GM23338 (cell line): ENCODE measurements at places on chromosomes 11 and 22.
A peak's percentile ranks its signal among the peaks of the same experiment; 100 is the strongest.

GRCh38 chr22:23903328-23903971, 9.3 kb downstream of the MIF start:
- DNase-seq: no peak

- no peak for DNase-seq
Measured at GRCh38 chr22:43238526-43239006, 51.6 kb upstream of the TTLL12 start.

DNA sequence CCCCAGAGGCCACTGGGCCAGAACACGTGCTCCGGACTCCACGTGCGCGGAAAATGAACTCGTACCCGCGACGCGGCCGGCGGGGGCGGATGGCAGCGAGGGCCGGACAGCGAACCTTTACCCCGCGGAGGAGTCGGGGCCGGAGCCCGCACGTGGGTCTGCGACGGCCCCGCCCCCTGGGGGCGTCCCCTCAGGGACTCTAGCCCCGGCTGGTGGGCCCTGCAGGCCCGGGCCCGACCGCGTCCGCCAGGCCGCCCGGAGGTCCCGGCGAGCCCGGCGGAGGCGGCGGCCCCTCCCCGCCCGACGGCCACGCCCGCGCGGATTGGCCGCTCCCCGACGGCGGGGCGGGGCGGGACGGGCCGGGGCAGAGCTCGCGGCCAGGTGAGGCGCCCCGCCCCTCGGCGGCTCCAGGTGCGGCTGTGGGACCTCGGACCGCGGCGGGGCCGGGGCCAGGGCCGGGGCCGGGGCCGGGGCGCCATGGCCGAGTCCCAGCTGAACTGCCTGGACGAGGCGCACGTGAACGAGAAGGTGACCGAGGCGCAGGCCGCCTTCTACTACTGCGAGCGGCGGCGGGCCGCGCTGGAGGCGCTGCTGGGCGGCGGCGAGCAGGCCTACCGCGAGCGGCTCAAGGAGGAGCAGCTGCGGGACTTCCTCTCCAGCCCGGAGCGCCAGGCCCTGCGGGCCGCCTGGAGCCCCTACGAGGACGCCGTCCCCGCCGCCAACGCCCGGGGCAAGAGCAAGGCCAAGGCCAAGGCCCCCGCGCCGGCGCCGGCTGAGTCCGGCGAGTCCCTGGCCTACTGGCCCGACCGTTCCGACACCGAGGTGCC, at the start of gene FAM83F:
FAM83F (plus strand) TSS at position 389 of the 827 bp plus-strand sequence; CDS start at position 478, 89 bp downstream.
- DNase-seq: peak; percentile 84

DNA sequence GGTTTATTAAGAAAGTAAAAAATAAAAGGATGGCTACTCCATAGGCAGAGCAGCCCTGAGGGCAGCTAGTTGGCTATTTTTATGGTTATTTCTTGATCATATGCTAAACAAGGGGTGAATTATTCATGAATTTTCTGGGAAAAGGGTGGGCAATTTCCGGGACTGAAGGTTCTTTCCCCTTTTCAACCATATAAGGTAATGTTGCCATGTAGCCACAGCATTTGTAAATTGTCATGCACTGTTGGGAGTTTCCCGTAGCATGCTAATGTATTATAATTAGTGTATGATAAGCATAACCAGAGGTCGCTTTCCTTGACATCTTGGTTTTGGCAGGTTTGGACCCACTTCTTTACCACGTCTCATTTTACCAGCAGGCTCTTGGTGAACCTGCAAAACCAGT, 610.4 kb upstream of the B3GAT1 start:
- no peak for DNase-seq

DNA sequence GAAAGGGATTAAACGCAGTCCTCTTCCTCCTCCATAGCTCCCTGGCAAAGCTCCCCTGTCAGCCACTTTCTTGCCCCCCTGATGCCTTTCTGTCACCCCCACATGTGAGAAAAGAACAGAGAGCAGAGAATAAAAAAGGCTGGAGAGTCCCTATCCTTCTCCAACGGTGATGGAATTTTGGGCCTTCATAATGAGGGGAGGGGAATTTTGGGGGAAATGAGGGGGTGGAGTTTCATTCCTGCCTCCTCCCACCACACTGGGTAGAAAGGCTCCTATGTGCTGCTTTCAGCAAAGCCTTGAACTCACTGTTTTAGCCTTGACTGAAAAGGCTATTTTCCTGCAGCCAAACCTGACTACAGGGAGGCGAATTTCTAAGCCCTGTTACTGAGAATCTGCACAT, 59.3 kb downstream of the C11orf58 start:
- no peak for DNase-seq

- no peak for DNase-seq
Measured at GRCh38 chr11:96049426-96049825, 125.5 kb upstream of the MTMR2 start.

- no peak for DNase-seq
Measured at GRCh38 chr11:13923716-13924650, 38.5 kb upstream of the SPON1 start.

DNA sequence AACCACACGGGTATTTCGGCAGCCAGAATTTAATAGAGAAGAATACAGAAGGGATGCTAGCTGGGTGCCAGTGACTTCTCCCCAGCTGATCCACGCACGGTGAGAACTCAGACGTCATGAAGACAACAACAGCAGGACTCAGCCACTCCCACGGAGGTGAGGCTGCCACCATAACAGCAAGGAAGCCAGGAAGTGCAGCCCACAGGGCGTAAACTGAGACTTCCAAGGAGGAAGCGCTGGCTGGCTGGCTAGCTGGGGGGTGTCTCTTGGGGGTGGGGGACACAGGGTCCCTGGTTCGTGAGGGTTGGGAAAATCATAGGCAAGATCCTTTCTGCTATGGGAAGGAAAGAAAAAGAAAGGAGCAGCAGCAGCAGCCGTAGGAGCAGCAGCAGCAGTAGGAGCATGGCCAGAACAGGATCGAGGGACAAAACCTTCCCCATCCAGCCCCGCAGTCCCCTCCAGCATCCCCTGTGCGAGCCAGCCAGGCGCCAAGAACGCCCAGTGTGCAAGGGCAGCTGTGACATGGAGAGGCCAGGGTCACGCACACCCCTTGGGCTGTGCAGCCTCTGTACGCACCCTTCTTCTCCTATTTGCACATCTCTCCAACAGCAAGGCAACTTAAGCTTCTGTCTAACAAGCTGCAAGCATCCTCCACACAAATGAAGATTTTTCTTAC, 49.6 kb upstream of the SHANK2 start:
- DNase-seq: no peak

- DNase-seq: no peak
Measured at GRCh38 chr11:16191868-16192240, 164.5 kb downstream of the SOX6 start.

GRCh38 chr11:22479208-22479607, 141.0 kb downstream of the SLC17A6 start:
- DNase-seq: no peak

- DNase-seq: peak; percentile 43
Measured at GRCh38 chr22:30922151-30922611, 46.4 kb downstream of the MORC2 start.

DNA sequence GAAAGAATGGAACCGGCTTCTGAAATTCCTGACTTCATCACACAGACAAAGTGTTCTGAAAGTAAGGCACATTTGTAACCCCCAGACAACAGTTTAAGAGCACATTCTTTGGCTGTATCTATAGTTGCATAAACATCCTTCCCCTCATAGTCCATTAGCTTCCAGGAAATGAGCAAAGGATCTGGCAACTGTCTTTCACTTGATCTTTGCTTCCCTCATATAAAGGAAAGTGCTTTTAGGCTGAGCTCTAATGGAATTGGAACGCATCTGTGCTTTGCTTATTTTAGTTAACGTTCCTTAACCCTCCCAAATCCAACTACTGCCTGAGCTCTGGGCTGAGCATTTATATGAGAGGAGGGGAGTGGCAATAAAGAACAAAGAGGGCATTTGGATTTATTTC, 76.9 kb upstream of the API5 start:
- DNase-seq: no peak

DNA sequence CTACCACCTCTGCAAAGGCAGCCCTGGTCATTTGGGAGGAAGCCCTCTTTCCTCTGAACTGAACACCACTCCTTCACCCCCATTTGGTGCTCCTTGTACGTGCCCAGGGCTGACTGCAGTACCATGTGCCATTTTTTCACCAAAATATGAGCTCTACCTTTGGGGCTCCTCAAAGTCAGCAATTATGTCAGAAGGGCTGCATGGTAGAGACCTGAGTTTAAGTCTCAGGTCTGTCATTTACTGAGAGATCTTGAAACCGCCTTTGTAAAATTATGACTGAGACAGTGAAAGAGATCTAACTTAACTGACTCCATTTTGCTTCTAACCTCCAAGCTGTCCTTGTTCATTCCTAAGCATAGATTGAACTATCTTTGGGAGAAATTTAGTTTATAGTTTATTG, 58.0 kb downstream of the THAP12 start:
- no peak for DNase-seq

- DNase-seq: no peak
Measured at GRCh38 chr11:85444479-85444878, 182.7 kb downstream of the DLG2 start.

DNA sequence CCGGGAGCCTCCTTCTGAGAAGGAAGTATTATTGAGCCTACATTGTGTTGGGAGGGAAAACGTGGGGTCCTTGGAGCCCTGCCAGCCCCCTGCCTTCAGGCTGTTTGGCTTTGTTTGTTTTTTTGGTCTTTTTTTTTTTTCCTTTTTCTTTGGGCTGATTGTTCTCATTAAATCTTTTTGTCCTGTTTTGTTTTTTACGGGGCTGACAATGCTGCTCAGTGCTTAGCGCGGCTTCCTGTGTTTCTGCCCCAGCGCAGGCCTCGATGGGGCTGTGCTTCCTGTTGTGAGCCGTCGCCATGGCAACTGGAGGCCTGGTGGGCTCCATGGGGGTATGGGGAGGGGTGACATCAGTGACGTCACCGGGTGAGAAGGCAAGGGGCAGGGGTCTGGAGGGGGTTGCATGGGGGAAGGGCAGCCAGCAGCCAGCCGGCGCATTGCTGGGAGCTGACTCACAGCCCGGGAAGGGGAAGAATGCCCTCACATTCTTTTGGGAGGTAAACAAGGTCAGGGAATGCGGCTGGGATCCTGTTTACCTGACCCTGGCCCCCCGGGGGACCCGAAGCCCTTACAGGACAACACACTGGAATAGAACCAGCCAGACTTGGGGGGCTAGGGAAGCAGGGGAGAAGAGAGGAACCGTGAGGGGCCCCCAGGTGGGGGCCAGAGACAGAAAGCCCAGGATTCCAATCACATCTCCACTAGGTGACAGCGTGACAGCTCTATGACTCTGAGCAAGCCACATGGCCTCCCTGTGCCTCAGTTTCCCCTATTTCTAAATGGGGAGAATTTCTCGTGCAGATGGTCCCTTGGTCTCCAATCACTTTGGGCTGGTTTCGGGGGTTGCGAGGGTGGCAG, 22.2 kb upstream of the CBX7 start:
- peak; percentile 100 for DNase-seq

DNA sequence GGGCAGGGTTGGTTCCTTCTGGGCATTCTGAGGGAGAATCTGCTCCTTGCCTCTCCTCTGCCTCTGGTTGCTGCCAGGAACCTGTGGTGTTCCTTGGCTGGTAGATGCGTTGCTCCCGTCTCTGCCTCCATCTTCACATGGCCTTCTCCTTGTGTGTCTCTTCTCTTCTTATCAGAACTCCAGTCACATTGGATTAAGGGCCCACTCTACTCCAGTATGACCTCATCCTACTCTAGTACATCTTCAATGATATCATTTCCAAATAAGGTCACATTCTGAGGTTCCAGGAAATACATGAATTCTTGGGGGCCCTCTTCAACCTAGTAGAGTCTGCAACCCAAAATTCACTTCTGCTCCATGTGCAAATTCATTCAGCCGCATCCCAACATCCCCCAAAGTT, 33.3 kb downstream of the HTR3B start:
- DNase-seq: no peak

DNA sequence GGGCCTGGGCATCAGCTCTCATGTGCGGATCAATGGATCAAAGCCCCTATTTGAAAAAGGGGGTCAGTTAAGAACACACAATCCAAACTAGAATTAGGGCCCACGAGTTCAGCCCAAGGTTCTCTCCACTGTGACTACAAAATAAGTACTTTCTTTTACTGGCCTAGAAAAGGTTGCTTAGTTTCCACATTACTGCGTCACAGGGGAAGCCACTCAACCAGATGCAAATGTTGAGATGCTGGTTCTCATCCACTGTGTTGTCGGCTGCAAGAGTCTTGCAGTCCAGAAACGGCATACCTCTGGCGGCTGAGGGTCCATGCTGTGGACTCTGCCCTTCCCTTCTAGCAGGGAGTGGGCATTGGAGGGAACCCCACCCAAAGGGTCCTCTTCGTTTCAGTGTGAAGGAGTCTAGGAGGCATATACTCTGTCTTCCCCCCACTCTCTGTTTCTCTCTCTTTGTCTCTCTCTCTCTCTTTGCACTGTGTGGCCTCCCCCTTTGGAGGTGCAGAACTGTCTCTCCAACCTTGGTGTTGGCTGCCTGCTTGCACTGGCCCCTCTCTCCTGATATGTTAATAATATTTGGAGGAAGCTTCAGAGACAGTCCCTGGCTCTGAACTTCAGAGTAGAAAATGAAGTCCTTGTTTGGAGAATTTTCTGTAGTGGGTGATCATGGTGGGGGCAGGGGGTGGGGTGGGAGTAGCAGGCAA, 99.0 kb upstream of the NNMT start:
- DNase-seq: no peak

DNA sequence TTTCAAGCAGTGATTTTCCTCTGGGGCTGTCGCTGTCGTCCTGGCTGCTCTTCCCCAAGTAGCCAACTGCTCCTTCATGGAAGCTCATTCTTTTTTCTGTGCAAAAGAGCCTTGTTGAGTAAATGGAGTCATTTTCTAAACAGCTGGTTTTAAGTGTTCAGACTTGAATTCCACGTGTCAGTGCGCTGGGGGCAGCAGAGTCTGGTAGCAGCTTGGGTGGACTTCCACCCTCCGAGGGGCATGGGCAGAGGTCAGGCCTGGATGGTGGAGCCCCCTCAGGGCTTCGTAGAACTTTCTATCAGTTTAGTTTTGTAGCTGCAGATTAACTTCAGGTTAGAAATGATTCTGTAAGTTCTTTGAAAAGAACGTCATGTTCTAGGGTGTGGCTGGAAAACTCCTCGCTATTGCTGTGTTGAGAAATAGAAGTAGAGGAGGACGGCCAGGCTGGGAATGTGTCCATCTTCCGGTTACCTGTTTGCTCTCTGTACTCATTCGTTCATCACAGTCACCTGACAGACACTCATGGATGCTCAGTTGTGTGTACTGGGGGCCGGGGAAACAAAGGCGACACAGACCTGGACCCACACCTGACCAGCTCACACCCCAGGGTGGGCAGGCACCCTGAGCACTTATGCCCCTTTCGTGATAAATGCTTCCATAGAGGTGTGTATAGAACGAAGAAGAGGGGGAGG, 270.7 kb downstream of the TBC1D22A start:
- DNase-seq: no peak
